ENCODE measurements at places on chromosomes 7 and 10.

- DNase-seq = no peak
These were observed 2.5 kb downstream of the PODXL start for GRCh38 chr7:131553931-131554330.

GRCh38 chr7:15856311-15856710 is 169.8 kb upstream of the MEOX2 start:
- no peak for DNase-seq

- DNase-seq = no peak
These were observed 23.0 kb downstream of the TOMM7 start for GRCh38 chr7:22799633-22800032.

DNA sequence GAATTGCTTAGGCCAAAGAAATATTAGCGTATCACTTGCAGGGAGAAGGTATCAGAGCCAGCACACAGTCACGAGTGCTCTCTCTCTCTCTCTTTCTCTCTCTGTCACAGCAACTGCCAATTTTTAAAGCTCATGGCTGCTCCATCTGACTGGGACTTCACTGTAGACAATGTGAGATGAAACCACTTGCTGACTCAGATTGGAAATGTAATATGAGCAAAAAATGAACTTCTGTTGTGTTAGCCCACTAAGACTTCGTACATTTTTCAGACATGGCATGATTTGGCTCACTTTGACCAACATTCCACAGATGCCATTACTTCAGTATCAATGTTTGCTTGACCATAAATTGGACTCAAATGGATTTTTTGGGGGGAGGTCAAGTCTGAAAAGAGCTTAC is 68.1 kb downstream of the DGKB start:
- no peak for DNase-seq

DNA sequence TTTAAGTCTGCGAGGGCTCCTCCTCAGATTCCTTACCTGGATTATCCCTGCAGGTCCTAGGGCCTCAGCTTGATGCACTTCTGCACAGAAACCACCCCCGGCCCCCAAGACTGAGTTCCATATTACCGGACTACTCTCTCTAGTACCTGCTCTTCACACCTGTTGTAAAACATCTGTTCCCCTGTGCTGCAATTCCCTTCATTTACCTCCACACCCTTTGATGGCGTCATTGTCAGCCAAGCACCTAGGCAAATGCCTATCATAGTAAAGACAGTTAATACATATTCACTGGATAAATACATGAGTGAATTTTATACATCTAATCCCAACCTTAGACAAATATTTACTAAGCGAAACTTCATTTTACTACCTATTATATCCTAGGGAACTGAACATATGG is 275.5 kb downstream of the PLXDC2 start:
- no peak for DNase-seq

DNA sequence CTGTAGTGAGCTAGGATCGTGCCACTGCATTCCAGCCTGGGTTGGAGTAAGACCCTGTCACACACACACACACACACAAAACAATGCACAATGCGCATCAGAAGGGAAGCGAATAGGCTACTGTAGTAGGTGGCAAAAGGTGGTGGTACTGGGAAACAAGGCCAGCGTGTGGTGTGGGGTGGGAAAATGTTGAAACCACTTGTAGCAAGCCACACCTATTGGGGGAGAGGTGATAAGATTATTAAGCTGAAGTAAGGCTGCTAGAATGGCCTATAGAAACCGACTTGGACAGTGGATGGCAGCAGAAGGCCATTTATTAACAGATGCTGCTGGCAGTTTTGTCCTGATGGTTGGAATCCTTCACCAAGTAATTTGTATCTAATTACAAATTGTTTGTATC is 7.2 kb upstream of the CHCHD1 start:
- DNase-seq = no peak

- DNase-seq = no peak
These were observed 20.8 kb upstream of the VOPP1 start for GRCh38 chr7:55593172-55593514.

DNA sequence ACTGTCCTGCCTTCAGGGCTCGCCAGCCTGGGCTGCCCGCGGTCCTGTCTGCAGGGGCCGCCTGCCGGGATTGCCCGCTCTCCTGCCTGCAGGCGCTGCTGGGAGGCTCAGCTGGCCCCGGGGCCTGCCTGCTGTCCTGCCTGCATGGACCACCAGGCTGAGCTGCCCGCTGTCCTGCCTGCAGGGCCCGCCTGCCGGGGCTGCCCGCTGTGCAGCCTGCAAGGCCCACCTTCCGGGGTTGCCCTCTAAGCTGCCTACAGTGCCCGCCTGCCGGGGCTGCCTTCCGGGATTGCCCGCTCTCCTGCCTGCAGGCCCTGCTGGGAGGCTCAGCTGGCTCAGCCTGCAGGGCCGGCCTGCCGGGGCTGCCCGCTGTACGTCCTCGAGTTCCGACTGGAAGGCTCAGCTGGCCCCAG is 164.4 kb downstream of the GLRX3 start:
- DNase-seq = no peak

DNA sequence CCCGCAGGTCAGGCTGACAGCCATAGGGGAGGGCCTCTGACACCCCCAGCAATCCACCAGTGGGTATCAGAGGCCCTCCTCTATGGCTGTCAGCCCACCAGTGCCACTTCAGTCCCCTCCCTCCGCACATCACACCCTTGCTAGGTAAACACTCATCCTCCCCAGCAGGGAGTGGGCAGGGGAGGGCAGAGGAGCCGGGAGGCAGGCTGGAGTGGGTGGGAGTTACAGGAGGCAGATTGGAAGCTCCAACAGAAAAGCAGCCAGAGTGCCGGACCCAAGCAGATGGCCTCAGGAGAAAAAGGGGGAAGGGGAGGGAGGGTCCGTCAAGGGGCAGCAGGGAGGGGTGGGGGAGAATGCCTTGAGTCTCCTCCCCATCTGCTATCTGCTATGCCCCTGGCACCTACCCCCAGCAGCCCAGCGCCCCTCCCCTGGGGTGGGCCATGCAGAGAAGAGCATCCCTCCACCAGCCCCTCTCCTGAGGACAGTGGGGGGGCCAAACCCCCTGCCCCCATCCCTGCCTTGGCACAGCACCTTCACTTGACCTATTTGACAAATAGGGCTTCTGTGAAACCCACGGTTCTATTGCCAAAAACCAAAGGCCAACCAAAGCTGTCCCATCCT is 2.4 kb downstream of the RASGEF1A start:
- peak; percentile 67 for DNase-seq

DNA sequence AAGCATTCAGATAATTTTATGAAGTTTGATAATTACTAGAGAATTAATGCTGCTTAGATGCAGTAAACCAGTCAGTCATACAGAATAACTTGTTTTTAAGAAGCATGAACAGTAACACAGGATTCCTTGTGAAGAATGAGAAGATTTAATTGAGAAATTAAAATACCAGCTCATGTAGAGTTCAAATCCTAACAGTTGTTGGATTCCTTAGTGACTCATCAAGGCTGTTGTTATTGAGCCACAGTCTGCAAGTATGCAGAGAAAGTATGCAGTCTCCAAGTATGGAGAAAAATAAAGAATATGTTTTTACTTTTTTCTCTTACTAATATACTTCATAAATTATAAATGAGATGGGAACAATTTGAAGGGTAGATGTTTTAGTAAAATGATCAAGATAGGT is 30.2 kb upstream of the CYP26C1 start:
- DNase-seq = no peak

DNA sequence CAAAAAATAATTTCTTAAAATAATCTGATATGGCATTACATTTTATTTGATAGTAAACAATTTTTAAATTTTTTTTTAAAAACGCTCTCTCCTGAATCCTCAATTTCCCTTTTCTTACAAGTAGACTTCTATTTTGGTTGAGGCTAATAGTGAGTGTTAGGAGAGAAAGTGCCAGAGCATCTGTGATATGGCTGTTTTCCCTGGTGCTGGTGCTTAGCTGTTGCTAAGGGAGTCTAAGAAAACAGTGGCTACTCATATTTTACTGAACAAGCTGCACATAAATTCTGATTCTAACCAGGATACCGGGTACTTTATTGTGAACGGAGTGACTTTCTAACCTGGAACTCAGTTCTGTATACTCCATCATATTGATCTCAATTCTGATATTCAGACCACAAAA is 311.1 kb upstream of the KIAA1217 start:
- DNase-seq = no peak

DNA sequence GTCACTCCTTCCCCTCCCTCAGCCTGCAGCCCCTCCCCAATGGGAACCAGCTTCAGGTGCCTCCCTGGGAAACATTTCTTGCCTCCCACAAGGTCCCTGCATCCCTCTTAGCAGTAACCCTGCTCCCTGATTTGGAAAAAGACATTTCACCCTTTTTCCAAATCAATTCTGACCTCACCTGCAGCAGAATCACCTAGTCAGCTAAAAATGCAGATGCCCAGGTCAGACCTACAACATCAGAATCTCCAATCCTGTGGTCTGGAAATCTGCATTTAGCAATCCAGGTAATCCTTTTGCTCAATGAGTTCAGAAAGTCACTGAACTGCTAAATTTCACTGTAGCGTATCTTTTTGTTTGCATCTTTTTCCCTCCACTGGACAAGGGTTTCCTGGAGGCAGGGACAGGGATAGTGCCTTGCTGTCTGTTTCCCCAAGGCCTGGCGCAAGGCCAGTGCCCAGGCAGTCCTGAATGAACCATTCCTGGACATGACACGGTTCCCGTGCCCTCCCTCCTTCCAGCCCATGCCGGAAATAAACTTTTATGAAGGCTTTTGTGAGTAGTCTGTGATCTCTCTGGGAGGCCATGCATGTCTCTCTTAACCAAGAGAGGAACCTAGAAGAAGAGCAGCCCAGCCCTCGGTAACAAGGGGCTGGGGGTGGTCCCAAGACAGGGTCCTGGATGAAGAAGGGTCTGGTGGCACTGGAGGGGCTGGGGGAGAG is 44.0 kb downstream of the COL13A1 start:
- no peak for DNase-seq

DNA sequence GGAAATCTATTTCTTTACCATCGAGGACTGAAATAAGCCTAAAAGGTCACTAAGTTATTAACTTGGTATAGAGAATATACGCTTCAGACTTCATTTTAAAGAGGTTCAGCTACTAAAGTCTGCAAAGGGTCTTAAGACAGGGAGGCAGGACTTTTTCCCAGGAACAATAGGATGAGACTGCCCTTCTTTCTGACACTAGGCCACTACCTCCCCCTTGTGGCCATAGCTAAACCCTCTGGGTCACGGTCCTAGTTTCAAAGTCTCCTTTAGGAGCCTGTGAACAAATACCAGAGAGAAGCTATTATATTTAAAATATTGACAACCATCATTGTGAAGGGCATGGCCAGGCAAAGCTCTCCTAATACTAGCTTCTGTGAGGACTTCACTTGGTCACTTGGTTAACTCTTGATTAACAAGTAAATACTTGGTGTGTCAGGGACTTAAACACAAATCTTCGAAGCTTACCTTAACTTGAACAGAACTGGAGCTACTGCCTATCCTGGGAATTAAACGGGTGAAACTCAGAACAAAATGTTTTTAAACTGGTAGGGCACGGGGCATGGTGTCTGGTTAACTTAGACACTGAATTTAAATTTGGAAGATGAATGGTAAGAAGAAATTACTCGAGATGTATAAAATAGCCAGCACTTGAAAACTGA is 75.6 kb downstream of the CCDC6 start:
- DNase-seq = peak; percentile 32

GRCh38 chr7:135719688-135720087 is 8.3 kb downstream of the SLC13A4 start:
- DNase-seq = no peak

DNA sequence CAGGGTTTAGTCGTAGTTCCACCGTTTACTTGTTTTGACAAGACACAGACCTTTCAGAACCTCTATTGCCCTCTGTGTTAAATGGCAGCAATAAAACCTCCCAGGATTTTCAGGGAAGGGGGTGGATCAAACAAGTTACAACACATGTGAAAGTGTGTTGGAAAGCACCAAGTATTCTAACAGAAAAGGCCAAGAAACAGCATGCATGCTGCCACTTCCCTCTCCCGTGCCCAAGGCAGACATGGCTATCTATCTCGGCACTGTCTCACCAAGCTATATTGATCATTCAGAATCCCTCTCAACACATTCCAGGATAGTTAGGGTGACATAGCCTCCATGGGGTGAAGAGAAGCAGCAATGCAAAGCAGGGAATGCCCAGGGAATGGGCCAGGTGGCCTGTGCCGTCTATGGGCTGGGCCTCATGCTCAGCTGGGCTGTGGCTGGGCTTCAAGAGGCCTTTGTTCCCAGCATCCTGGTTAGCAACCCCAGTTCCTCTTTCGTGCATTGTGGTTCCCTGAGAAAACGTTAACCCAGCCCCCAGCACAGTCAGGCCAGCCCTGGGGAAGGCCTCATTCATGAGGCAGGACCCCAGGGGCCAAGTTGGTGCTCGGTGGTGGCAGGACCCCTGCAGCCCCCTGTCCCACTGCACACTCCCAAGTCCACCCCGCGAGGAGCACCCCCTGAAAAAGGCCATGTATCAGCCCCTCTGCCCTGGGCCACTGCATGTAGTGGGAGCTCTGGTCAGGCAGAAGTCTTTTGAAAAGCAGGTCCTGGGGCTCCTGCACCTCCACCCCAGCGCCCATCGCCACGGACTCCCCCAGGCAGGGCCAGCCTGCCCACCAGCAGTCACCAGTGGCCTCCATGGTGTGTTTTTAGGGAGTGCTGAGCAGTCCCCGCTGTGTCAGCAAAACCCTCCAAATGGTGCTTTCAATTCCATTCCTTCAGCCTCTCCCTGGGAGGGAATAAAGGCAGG is 25.5 kb downstream of the VSIR start:
- no peak for DNase-seq

DNA sequence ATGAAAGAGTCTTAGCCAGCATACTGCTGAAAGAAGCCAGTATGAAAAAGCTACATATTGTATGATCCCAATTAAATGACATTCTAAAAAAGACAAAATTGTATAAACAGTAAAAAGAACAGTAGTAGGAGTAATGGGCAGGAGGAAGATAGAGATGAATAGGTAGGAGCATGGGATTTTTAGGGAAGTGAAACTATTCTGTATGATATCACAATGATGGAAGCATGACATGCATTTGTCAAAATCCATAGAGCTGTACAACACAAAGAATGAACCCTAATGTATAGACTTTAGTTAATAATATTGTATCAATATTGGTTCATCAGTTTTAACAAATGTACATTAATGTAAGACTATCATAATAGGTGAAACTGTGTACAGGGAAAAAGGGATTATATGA is 147.9 kb downstream of the IMMP2L start:
- no peak for DNase-seq

DNA sequence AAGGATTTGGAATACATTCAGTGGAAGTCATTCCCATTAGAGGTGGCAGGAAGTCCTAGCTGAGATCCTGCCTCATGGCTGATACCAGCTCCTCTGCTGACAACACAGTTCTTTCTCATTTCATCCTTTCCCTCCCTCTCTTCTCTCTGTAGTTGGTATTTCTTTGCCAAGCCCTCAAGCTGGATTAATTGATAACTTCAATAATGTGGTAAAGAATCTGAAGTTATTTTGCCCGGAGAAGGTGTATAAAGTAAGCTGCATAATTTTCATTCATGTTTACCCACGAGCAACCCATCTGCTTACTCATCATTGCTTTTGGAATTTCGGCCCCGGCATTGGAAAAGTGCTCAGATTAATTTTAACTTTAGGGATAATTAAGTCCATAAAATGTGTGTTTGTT is 85.2 kb upstream of the PLPP4 start:
- DNase-seq = no peak

DNA sequence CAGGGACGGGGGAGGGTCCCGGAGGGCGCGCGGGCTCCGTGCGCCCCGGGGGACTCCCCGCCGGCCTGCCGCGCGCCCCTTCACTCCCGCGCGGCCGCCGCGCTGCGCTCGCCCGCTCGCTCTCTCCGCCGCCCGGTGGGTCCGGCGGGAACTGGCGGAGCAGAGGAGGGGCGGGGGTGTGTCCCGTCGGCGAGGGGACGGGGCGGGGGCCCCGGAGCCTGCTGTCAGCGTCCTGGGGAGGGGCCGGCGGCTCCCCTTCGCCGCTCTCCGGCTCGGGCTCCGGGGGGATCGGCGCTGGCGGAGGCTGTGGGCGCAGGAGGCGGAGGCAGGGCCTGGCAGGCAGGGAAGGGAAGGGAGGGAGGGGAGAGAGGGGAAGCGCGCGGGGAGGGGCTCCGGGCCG is at the start of gene SH3PXD2A:
Gene SH3PXD2A (minus strand): TSS at position 153 of the 400 bp plus-strand sequence. CDS start 310 bp downstream, outside the sequence.
- DNase-seq = peak; percentile 32
